ENCODE measurements at places on chromosomes 12 and 14.

DNA sequence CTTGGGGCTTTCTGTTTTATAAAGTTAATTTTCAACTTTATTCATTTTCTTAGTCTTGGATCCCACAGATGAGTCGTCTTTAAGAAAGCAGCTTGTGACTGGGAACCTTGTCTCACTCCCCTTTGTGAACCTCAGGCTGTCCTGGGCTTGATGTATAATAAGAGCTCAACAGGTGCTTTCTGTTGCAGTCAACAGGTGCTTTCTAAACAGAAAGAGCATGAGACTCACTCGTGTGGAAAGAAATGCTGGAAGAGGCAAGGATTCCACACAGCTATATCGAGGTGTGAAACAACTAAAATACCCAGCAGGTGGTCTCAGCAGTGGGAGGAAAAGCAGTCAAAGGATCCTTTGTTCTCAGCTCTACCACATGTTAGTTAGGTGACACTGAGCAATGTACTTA, 398.9 kb downstream of the EGLN3 start:
- DNase-seq: no peak

- no peak for DNase-seq
Observed at GRCh38 chr12:111108726-111109125, 188.3 kb upstream of the MYL2 start.

- peak; percentile 21 for DNase-seq
Observed at GRCh38 chr12:121534495-121535148, 46.2 kb downstream of the KDM2B start.

GRCh38 chr12:93178154-93178878, 199.4 kb upstream of the NUDT4 start:
- DNase-seq: no peak

DNA sequence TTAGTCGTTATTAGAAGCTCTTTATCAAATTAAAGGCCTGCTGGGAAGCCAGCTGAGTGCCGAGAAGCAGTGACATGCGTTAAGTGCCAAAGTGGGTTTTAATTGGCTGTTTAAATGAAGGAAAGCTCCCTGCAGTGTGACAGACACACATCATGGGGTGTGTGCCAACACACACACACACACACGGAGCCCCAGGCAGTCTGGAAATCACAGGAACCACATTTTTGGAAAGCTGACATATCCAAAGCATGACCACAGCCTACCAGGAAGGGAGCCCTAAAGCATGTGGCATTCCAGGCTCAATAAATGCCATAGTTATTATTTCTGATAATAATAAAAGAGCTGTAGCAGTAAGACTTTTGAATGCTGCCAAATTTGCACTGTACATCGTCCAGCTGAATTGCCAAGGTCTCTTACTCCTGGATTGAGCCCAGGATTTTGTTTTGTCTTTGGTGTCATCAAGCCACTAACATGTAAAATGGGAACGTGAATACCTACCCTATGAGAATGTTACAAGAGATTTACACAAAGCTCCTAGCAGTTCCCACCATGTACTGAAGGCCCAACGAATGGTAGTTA, 135.1 kb downstream of the TMEM30B start:
- DNase-seq: no peak

DNA sequence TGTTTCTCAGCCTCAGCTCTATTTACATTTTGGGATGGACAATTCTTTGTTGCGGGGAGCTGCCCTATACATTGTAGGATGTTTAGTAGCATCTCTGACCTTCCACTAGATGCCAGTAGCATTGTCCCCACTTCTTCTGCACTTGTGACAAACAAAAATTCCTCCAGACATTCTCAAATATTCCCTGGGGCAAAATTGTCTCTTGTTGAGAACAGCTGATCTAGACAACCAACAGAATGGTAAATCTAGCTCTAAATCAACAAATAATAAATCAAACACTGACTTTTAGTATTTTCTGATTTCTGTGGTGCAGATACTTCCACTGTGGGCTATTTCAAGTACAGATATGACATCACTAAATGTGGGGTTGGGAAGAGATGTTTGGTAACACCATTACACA, 60.7 kb downstream of the MSRB3 start:
- DNase-seq: no peak

DNA sequence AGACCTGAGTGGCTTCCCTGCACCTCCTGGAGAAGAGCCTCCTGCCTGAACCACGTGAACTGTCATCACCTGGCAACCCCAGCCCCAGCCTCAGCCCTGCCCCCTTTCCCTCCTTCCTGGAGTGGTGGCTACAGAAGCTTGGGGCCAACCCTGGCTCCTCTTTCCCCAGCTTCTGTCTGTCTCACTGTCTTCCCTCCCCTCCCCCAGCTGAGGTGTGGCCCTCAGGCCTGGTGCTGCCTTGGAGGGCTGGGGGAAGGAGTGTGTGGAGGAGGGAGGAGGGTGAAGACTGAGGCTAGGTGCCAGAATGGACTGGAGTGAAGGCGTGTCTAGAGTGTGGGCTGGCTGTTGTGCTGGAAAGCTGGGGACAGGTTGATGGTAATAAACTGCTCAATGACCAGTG, 9.7 kb downstream of the NFATC4 start:
- DNase-seq: no peak

- DNase-seq: no peak
Observed at GRCh38 chr12:10615532-10615931, 2.1 kb upstream of the MAGOHB start.

GRCh38 chr12:122836027-122836921, 1.0 kb downstream of the HIP1R start:
- no peak for DNase-seq

- DNase-seq: peak; percentile 24
Observed at GRCh38 chr12:47276621-47277309, 197.0 kb upstream of the AMIGO2 start.

- DNase-seq: peak; percentile 82
Observed at GRCh38 chr12:124914392-124915238, at the start of gene UBC. UBC (minus strand) TSS chr12:124914650; CDS start chr12:124913771, 879 bp downstream.

- DNase-seq: no peak
Observed at GRCh38 chr12:69284131-69284530, 44.8 kb downstream of the CPSF6 start.

- no peak for DNase-seq
Observed at GRCh38 chr12:110576504-110576903, 6.6 kb downstream of the PPTC7 start.

- DNase-seq: no peak
Observed at GRCh38 chr14:30420515-30420914, 138.4 kb upstream of the G2E3 start.

GRCh38 chr14:40983604-40984003, 623.1 kb upstream of the LRFN5 start:
- DNase-seq: no peak

DNA sequence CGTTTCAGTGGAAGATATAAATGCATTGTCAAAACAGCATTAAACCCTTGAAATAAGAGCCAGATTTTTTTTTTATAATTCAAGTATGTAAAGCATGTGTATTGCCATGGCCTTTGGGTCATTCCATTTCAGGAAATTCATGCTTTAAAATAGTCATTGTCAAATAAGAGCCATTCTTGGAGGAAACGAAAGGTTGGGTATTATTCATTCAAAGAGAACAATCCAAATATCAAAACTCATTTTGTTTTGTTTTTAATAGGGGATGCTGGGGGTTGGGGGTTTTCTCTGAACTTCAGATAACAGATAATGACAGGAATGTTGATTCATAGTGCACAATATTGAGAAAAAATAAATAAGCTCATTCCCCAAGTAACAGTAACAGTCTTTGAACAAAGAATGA, 174.4 kb upstream of the NUDT4 start:
- DNase-seq: no peak

DNA sequence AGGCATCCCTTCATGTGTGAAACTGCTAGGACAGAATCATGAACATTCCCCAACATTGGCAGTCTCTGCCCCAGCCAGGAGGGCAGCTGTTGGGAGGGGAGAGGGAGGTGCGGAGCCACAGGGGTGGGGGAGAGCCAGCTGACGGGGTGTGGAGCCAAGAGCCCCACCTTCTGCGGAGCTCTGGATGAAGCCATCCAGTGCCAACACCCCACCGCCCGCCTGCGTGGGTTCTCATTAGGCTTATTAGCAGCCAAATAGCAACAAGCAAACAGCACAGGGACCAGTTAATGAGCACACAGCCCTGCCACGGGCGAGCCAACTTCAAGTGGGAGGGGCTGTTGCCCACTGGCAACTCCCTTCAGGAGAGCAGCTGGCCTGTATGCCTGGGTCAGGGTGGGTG, 12.1 kb downstream of the LTBP2 start:
- no peak for DNase-seq

DNA sequence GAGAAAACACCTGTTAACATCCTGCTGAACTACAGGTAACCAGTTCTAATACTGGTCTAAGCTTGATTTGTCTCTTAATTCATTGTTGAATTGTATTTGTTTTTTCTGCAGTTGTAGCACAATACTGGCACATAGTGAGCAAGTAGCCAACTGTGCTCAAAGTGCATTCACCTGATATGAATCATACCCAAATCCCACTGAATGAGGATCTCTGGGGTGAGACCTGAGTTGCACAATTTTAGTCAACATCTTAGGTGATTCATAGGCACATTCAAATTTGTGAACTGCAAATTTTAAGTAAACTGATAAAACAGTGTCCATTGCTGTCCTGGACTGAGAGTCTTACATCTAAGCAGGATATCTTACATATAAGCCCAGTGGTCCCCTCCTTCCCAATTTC, 12.8 kb downstream of the KCNC2 start:
- DNase-seq: no peak

GRCh38 chr12:50914872-50915484, 37.4 kb upstream of the HIGD1C start:
- DNase-seq: no peak

GRCh38 chr14:26132061-26132645, 465.7 kb downstream of the NOVA1 start:
- DNase-seq: no peak

DNA sequence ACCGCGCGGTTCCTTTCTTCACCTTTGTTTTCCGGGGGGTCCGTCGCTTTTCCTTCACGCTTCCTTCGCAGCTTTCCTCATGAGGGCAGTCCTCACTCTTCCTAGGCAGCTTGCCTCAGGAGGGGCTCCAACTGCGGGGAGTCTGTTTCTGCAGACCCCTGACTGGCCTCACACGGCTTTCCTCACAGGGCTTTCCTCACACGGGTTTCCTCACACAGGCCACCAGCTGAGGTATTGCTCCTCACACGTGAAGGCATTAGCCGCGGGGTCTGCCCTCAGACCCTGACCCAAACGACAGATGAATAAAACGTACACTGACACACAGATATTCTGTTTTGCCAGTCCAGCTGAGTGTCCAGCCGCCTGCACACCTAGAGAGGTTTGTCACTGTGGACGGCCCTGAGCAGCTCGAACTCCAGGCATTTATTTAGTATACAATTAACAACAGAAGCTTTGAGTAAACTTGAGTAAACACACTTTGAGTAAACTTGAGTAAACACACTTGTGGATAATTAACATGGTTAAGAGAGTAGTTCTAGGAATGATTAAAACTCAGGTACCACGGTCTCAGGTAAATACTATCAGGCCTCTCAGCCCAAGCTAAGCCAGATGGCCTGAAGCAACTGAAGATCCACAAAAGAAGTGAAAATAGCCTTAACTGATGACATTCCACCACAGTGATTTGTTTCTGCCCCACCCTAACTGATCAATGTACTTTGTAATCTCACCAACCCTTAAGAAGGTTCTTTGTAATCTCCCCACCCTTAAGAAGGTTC, 16.1 kb upstream of the LYZ start:
- no peak for DNase-seq

Data from stimulated activated CD8-positive, alpha-beta memory T cell treated with anti-CD3 and anti-CD28 coated beads, Interleukin-7, amount 100 ng/mL, for 1 hour (primary cell).